ENCODE measurements at places on chromosomes 6 and 20.
A peak's percentile ranks its signal among the peaks of the same experiment; 100 is the strongest.

- no peak for DNase-seq
Observed at GRCh38 chr6:13457577-13457976, 29.8 kb downstream of the GFOD1 start.

- DNase-seq = no peak
Observed at GRCh38 chr20:62198496-62198895, 15.7 kb downstream of the MTG2 start.

GRCh38 chr6:170388113-170388512, 81.6 kb downstream of the FAM120B start:
- DNase-seq = no peak

- DNase-seq = no peak
Observed at GRCh38 chr6:37479266-37479854, 20.3 kb downstream of the CCDC167 start.

- no peak for DNase-seq
Observed at GRCh38 chr6:126091466-126091865, 105.1 kb downstream of the TRMT11 start.

DNA sequence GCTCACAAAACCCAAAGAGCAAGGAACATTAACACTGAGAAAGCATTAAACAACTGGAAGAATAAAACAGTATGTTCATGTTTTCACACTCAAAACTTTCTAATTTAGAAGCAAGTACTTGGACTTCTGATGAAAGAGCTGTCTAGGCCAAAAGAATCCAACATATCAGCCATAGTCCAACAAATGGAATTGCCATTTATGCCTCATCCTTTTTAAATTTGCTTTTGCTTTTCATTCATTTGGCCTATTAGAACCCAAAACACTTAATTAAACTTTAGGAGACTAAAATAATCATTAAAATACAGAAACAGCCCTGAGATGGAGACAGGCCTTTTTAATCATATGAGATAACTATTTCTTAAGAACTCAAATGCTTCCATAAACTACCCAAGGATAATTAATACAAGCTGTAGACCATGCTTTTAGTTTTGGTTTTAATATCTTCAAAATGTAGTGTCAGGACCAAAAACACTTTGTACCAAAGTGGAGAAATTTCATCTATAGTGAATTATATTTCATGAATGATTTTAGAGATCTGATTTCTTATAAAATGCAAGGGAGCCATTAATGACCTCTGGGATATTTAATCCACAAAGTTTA, 166.5 kb downstream of the KIF6 start:
- DNase-seq = no peak

GRCh38 chr6:15947436-15947835, 181.4 kb upstream of the MYLIP start:
- no peak for DNase-seq

DNA sequence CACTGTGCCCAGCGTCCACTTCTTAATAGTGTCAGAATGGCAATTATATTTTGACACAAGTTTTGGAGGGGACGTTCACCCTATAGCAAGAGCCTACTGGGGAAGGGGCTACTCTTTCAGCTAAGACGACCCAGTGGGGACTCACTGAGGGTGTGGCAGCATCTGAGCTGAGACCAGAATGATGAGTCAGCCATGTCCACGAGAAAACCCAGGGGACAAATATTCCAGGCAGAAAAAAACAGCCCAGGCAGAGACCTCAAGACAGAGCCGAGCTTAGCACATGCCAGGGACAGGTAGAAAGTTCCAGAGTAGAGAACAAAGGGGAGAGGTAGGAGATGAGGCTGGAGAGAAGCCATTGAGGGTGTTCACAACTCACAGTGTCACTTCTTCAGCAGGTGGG, 11.2 kb downstream of the CNBD2 start:
- no peak for DNase-seq

- no peak for DNase-seq
Observed at GRCh38 chr6:31126396-31127175, 6.3 kb upstream of the CDSN start.

DNA sequence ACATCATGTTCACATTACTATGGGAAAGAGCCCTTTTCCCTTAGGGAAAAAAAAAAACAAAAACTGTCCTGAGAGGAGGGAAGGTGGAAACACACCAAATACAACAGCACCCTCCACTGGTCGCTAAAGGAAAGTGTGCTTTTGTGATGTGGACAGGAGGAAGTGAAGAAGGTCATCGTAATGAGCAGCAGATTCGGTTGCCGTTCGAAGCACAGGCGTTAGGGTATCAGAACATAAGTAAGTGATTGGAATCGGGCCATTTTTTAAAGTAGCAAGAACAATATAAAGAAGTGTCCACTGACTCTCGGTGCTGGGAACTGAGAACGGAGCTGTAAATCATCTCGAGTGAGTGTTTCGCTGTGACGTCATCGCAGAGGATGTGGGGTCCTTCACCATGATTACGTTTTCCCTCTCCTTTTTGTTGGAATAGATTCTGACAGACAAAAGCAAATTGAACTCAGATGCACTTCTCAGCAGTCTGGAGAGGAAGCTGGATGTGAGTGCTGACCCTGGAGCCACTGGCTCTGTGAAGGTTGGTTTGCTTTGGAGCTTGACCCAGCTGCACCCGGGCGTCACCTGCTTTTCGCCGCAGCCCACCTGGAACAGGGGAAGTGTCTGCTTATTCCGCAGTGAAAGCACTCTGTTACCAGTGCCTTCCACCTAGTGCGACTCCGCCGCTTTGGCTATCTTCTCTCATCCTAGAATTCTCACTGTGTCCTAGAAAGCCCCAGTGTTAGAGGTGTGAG, 203.6 kb upstream of the GMDS start:
- peak; percentile 70 for DNase-seq
